ENCODE measurements at places on chromosomes 3 and 15.

DNA sequence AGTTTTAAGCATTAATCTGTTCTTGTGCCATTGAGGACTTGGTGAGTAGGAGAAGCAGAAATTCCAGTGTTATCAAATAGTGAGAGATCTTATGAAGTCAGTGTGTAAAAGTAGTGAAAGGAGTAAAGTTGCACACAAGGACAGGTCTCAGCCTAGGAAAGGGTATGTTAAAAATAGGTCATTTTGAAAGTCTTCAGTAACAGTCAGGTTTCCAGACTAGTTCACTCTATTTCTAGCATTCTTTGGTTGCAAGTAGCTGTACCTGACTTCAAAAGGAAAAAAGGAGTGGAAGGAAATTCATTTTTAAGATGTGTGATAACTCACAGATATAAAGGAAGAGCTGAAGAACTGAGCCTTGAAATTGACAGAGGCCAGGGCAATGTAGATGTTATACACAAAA, 250.1 kb upstream of the SATB1 start:
- DNase-seq: no peak

GRCh38 chr15:90547540-90547939, 17.8 kb downstream of the CRTC3 start:
- no peak for DNase-seq

DNA sequence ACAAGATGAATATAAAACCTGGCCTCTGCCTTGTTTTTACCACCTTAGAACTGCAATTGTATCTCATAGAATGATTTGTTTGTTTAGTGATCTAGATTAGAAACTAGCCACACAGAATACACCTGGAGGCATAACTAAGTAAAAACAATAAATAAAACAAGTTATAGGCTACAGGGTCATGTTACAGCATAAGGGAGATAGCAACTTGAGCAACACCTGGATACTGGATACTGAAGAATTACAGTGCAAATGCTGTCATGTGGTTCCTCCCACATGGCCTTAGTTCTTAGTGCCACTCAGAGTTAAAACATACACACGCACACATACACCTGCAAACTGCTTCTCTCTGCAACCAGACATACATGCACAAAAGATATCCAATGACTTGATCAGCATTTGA, 563.4 kb upstream of the DPPA4 start:
- DNase-seq: no peak

DNA sequence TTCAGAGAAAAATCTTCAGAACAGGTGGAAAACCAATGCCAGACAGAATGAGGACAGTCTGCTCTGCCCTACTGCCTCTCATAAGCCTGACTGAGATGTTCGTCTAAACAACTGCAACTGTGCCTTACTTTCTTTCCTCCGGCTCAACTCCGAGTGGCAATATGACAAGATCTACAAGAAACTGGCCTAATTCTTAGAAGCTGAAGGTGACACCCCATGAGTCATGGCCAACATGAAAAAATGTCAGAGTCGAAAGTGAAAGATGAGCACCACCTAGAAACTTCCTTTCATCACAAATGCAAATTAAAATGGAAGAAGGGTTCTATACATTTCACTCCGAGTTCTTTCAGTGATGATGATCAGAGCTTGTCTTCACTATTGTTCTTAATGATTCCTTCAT, 12.9 kb downstream of the PCYT1A start:
- peak; percentile 36 for DNase-seq

DNA sequence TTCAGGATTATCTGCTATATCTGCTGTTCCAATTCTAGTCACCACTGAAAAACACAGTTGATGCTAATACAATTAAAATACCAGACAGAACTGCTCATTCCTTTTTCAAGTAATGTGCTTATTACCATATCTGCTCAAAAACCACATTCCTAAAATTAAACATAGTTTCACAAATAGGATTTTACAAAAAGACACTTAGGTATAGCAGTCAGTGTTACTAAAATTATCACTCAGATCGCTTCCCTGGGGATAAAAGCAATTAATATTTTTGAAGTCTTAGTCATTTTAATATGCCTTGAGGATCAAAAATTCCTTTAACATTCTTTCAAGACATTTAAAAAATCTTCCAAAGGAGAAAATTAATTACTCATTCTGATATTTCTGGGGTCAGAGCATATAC, 71.5 kb downstream of the RAD18 start:
- DNase-seq: no peak

GRCh38 chr15:31327669-31328427, 1.2 kb downstream of the KLF13 start:
- peak; percentile 28 for DNase-seq

DNA sequence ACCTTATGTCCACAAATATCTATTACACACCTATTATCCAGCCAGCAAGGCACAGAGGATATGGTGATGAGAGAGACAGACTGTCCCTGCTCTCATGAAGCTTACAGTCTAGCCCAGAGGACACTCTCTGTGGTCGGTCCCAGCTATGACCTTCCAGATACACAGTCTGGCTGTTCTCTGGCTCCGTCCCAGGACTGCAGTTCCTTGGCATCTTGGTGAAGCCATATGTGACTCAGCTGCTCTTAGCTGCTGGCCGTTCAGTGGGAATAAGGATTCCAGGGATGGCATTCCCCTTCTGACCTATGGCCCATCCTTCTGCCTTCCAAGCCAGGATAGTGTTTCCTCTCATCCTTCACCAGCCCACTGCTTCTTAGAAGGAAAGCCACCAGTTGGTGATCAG, 30.8 kb downstream of the MEX3B start:
- peak; percentile 1 for DNase-seq

DNA sequence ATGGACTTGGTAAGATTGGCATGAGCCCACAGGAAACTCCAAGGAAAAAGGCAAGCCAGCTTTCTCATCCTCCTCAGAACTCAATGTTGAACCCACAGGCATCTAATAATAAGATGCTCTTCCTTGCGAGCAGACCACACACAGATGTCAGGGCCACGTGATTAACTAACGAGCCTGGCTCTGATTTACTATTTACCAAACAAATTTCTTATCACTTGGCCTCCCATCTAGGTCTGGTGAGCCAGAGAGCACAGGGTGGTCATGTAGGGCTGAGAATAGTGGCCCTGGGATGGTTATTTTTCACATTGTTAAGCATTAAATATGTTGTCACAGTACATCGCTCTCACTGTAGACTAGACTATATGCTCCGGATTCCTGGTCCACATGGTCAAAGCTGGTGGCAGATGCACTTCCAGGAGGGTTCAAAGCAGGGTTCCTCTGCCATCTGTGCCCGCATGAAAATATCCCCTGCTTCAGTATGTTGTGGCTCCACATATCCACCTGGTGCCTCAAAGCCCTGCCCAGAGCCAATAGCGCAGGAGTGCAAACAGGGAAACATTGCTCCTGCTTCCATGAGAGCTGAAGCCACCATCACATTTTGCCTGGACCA, 472.5 kb upstream of the WNT5A start:
- no peak for DNase-seq

GRCh38 chr15:96849271-96849900, 518.9 kb downstream of the NR2F2 start:
- peak; percentile 69 for DNase-seq

- no peak for DNase-seq
These were observed 183.9 kb downstream of the PDCD6IP start for GRCh38 chr3:33982269-33982798.

- no peak for DNase-seq
These were observed 364.7 kb downstream of the EPHB1 start for GRCh38 chr3:135159681-135160247.

GRCh38 chr3:50708620-50709019, 33.9 kb downstream of the DOCK3 start:
- DNase-seq: no peak

DNA sequence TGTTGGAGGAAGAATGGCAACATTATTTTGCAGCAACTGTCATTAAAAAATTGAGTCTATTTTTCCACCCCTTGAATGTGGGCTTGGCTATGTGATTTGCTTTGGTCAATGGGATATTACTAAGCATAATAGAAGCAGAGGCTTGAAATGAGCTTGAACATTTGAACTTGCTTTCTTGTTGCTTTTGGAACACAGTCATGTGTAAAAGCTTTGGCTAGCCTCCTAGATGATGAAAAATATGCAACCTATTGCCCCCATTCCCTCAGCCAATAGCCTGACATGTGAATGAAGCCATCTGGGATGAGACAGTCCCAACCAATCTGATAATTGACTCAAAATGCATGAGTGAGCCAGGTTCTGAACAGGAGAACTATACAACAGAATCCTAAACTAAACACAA, 78.4 kb downstream of the PLSCR2 start:
- peak; percentile 95 for DNase-seq

GRCh38 chr3:112020674-112021085, 13.9 kb upstream of the TMPRSS7 start:
- no peak for DNase-seq

DNA sequence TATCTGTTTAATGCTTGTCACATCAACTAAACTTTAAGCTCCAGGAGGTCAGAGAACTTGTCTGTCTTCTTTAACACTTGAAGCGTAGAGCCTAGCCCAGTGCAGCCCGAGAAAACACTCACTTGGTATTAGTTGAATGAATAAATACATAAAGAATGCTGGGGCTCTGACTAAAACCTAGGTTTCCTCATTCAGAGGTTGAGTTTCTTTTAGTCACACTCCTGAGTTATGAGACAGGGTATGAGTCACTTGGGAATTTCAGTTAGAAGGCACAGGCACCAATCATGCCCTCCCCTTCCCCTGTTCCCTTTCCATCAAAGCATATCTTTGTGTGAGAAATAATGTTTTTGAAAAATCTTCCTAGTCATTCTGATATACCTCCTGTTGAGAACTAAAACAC, 589.8 kb upstream of the DPPA4 start:
- DNase-seq: peak; percentile 97

DNA sequence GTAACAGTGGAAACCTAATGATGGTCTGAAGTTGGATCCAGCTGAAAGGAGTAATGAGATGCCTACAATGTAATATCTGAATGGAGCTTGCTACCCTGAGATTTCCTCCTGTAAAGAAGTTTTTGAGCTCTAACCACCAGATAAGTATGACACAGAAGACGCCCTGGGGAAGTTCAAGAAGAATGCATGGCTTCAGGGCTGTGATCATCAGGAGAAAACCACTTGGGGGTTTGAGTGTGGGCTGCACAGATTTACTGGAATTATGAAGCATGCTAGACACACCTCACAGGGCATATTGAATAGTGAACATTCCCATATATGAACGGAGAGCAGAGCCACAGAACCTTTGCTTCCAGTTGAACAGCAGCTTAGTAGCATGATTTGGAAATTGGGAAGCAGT, 10.6 kb upstream of the CCDC80 start:
- DNase-seq: peak; percentile 57

DNA sequence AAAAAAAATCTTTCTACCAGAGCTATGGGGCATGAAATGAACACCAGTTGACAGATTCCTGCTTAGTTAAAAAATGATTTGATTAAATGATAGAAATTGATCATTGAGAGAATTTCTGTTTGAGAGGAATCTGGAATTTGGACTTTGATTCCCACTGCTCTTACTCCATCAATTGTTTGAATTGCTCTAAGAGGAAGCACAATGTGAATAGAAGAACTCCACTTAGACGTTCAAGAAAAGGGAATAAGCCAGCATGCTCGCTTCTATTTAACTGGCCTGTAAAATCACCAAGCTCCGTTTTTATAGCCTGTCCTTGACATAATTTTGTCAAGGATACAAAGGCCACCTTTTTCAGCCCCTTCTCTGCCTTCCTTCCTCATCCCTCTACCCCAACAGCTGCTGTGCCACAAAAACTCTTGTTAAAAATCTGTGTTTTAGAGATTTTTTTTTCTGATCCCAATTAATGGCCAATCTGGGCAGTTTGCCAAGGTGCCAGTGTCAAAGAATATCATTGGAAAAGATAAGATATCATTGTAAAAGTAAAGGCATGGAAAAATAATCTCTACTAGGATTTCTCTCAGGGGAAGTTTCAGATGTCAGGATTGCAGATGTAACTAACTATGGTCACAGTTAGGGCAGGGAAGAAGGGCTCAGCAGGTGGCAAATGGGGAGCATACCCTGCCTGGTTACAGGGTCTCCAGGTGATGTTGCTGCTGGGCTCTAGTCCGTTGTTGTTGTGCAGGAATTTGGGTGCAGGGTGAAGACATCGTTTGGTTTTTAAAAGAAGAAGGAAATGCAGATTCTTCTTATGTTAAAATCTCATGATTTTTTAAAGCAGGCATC, 301.8 kb upstream of the PDZRN3 start:
- no peak for DNase-seq

DNA sequence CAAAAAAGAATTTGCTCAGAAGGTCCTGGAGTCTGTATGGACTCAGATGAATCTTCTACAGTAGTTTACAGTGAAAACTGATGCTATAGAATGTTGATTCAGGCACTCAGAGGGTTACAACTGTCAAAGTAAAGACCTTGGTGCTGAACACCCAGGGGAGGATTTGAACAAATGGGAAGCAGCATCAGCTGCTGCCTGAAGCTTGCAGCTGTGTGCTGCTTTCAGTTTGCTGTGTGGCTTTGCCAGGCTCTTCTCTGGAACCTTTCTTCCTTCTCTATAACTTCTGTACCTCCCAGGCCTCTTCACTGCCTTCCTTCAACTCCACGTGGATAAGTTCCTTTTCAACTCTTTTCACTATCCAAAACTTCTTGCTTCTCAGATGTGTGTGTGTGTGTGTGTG, 214.2 kb downstream of the GRM7 start:
- DNase-seq: no peak

DNA sequence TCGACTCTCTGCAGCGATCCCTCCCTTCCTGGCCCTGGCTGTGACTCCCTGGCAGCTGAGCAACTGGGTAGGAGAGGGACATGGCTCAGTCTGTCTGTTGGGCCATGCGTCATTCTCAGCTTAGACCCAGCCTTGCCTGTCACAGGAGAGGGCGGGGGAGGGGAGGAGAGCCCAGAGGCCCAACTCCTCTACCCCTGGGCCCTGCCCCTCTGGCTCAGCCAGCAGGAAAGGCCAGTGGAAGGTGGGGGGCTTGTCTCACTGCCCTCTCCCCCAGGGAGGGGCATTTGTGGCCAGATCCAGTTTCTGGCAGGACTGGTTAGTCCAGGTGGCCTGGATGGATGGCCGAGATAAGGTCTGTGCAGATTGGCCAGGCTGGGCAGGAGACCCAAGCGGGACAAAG, 31.6 kb downstream of the DNAJB8 start:
- no peak for DNase-seq

DNA sequence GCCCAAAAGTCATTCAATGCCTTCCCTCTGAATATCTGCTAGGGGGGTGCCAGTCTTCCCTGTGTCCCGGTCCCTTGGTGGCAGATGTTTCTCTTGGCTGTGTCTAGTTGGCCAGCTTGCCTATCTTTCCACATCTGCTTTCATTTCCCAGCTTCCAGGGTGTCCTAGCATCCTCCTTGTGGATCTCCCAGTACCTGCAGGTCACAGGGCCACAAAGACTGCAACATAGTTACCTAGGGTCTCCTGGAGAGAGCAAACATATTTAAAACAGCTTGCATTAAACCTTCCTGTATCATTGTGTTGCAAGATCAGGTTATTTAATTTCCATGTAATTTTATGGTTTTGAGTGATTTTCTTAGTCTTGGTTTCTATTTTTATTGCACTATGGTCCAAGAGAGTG, 400.1 kb downstream of the GRM7 start:
- no peak for DNase-seq

DNA sequence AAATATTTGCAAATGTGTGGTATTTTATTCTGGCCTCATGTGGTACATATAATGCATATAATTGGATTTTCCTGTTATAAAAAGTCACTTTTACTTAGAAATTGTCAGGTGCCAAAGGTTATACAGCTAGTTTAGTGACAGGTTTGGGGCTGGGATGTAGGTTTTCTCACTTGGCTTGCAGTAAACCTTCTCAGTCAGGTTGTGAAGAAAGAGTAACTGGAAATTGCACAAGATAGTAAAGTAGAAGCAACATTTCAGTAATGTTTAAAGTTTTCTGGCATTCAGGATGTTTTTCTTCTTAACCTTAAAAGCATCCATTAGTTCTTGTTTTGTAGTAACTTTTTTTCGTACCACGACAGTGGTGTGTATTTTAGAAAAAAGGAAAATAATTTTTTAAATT, 53.9 kb downstream of the MEF2A start:
- DNase-seq: peak; percentile 31
